ENCODE measurements at places on chromosomes 6 and 20.

- DNase-seq = peak; percentile 84
Observed at GRCh38 chr6:56766806-56767178, 124.1 kb upstream of the DST start.

GRCh38 chr20:7193681-7194080 lies 426.2 kb downstream of the BMP2 start:
- DNase-seq = no peak

- DNase-seq = no peak
Observed at GRCh38 chr20:37395410-37395797, 49.5 kb downstream of the SRC start.

DNA sequence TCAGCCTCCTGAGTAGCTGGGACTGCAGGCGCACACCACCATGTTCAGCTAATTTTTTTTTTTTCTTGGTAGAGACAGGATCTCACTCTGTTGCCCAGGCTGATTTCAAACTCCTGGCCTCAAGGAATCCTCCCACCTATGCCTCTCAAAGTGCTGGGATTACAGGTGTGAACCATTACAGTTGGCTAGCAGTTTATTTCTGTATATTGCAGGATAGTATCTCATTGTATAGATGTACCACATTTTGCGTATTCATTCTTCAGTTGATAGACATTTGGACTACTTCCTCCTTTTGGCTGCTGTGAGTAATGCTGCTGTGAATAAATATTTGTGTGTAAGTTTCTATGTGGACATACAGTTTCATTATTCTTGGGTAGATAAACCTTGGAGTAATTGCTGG lies 32.9 kb downstream of the ASXL1 start:
- DNase-seq = no peak

DNA sequence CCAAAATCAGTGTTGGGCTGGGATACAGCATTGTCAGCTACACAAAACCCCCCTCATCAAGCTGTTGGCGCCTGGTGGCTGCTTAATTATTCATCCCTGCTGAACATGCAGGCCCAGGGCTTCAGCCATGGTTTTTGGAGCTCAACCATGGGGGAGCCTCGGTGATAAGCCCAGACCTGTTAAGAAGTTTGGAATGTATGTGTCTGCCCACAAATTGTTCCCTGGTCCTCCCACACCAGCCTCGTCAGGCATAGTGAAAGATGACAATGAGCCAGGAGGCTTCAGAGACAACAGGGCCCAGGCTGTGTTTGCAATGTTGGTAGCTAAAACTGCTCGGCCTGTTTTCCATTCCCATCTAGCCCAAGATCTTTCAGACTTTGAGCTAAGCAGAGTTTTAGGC lies 34.8 kb upstream of the SIRPA start:
- DNase-seq = peak; percentile 86

DNA sequence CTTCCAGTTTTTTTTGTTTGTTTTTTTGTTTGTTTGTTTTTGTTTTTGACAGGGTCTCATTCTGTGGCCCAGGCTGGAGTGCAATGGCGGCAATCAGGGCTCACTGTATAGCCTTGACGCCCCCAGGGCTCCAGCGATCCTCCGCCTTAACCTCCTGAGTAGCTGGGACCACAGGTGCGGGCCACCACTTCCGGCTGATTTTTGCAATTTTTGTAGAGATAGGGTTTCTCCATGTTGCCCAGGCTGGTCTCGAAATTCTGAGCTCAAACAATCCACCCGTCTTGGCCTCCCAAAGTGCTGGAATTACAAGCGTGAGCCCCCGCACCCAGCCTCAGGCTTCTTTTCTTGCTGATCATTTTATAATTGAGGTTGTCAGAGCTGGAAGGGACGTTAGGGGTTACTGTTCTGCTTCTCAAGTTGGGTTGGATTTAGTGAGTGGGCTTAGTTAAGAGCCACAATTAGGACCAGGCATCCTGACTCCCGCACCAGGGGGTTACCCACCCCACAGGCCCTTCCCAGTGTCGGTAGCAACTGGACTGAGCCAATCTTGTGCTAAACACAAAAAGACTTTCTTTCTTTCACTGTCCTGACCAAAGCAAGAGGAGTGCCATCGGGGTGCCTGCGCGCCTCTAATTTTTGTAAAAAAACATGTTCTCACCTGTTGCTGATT lies 13.1 kb upstream of the ZSCAN9 start:
- no peak for DNase-seq

DNA sequence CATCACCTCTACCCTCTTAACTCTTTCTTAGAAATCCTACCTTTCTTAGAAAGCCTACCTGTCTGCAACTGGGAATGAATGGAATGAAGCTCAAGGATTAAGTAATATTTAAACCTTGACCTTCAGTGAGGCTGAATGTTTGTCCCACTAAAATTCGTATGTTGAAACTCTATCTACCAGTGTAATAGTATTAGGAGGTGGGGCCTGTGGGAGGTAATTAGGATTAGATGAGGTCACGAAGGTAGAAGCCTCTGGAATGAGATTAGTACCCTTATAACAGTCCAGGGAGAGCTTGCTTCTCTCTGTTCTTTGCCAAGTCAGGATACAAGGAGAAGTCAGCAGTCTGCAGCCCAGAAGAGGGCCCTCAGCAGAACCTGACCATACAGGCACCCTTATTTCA lies 158.0 kb downstream of the TENT5A start:
- no peak for DNase-seq

GRCh38 chr6:112027942-112028674 lies 25.8 kb upstream of the CCN6 start:
- DNase-seq = peak; percentile 90

- no peak for DNase-seq
Observed at GRCh38 chr20:9403448-9403847, 110.9 kb upstream of the LAMP5 start.

GRCh38 chr6:18596531-18596835 lies 209.3 kb downstream of the RNF144B start:
- no peak for DNase-seq

- DNase-seq = peak; percentile 56
Observed at GRCh38 chr6:144008120-144008811, at the start of gene PLAGL1. Gene PLAGL1, minus strand, starts transcription at chr6:144008259. Its CDS starts 60,123 bp downstream, at chr6:143948136.

- DNase-seq = no peak
Observed at GRCh38 chr6:105836889-105837288, 249.2 kb upstream of the PRDM1 start.

Data from fibroblast of upper back skin (primary cell).